RPMI8226 (cell line): ENCODE measurements at places on chromosomes 4 and X.

DNA sequence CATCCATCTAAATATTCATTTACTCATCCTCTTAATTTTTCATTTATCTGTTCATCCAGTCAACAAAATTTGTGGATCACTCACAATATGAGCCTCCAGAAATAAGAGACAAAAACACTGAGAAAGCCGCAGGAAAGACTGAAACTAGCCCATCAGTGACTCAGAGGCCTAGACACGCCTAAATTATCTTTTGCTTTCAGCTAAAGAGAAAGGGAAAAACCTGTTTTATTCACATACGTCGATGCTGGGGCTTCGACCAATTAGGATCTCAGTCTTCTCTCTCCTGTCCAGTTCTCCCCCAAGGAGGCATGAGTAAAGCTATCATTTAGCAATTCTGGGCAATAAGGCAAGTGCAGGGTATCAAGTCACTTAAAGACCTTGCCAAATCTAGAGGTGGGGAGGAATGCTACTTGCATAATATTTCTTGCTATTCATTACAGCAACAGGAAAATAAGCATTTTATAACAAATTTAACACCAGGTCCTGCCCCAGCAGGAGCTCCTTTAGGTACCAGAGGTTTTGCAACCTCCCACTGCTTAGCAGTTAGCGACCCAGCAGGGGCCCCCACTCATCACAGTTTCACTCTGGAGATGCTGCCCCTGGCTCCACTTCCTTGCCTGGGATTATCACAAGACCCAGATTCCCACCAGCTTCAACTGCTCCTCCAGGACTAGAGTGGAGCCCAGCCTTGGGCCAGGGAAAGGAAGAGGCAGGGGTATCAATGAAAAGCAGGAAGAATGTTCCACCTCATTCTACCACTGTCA, 30.1 kb upstream of the TMEM154 start:
- DNase-seq, result no peak

GRCh38 chr4:163534056-163534455, 39.6 kb downstream of the TMA16 start:
- DNase-seq, result no peak

DNA sequence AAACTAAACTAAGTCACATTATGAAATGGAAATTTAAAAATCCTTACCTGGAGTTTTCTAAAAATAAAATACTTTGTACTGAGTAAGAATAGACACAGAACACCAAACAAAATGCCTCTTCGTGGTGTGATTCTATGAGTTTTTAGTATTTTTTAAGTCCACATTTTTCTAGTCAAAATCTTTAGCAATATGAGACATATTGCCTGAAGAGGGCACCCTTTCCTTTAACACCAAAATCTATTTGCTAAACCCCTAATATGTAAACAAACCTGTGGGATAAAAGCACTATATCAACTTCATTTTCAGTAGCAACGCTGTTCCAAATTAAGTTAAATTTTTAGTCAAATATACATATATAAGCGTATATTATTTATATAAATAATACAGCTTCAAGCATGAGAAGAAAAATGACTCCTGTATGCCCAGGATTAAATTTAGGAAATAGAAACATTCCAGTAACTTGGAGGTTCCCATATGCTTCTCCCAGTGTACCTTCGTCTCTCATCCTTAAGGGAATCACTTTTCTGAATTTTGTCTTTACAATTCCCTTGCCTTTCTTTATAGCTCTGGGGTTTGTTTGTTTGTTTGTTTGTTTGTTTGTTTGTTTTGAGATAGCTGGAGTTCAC, 23.0 kb upstream of the PGM2 start:
- DNase-seq, result peak; percentile 39

- DNase-seq, result peak; percentile 27
Measured at GRCh38 chrX:25523574-25524540, 508.1 kb upstream of the ARX start.

GRCh38 chr4:98951710-98952109, 22.8 kb upstream of the EIF4E start:
- DNase-seq, result no peak

DNA sequence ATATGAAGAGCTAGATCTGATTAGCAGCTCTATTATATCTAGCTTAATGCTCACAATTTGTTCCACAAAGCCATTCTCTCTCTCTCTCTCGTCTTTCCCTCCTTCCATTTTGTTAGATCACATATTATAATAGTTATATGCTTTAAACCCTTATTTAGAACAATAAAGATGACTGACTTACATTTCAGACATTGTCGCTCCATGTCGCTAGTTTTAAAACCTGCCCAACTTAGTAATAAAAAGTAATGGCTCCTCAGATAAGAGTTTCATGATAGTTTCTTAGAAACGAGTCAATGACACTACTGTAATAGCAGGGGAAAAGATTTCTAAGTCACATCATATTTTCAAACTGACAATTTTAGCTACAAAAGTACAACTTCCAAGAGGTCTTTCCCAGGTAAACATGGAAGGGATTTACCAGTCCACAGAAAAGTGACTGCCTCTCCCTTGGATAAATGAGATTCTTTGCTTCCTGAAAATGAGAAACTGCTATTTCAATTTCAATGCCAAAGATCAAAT, 38.5 kb upstream of the YTHDC1 start:
- no peak for DNase-seq

GRCh38 chr4:152696764-152697261, 17.0 kb upstream of the TMEM154 start:
- no peak for DNase-seq

- DNase-seq, result no peak
Measured at GRCh38 chrX:15973946-15974345, 119.3 kb upstream of the AP1S2 start.

DNA sequence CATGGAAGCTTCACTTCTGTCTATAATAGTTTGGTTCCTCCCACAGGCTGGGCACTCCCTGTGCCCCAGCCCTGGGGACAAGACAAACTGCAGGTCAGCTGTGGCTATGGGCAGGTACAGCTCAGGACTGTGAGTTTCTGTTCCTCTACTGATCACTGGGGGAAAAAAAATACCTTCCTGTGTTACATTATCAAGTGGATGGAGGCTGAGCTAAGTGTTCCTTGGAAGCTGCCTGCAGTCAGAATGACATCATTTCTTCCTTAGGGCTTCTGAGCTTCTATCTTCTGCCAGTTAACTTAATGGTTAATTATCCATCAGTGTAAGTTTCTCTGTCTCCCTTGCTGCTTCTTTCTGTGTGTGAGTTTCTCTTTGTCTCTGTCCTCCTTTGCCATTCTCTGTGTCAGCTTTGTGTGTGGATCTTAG, 4.6 kb downstream of the RAB33A start:
- peak; percentile 72 for DNase-seq

GRCh38 chrX:30309139-30309571, at the start of gene NR0B1:
TSS of gene NR0B1 (minus strand) at chrX:30309390. CDS start at chrX:30309363, 27 bp downstream.
- no peak for DNase-seq

DNA sequence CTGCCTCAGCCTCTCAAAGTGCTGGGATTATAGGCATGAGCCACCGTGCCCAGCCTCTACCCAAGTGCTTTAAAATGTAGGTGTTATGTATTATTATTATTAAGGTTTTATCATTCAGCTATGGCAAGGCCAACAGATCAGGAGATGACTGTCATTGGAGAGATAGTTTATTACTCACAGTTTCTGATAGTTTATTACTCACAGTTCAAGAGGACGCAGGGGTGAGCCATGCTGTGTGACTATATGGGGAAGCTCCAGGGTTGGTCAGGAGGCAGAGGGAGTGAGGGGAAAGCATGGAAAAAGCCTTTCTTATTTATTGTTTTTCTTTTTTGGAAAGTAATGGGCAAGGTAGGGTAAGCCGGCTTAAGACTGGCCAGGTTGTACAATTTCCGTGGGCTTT, 25.4 kb upstream of the ARSD start:
- no peak for DNase-seq

- no peak for DNase-seq
Measured at GRCh38 chrX:29841750-29842149, 373.6 kb upstream of the MAGEB2 start.

DNA sequence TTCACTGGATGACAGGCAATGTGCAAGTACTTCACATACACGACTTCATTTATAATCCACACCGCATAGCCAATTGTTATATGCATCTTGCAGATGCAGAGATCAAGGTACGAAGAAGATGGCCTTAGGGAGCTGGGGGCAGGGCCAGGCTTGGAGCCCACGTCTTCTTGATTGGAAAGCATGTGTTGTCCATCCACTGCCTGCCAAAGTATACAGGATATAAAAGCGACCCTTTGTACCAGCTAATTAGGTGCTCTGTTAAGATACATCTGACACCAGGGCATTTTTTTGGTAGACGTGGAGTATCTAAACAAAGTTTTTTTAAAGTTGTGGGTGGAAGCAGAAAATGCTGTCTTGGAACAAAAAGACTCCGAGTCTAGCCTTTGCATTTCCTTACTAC, 1.4 kb downstream of the C4orf36 start:
- DNase-seq, result no peak

GRCh38 chr4:86261636-86262035, 98.2 kb downstream of the MAPK10 start:
- no peak for DNase-seq

DNA sequence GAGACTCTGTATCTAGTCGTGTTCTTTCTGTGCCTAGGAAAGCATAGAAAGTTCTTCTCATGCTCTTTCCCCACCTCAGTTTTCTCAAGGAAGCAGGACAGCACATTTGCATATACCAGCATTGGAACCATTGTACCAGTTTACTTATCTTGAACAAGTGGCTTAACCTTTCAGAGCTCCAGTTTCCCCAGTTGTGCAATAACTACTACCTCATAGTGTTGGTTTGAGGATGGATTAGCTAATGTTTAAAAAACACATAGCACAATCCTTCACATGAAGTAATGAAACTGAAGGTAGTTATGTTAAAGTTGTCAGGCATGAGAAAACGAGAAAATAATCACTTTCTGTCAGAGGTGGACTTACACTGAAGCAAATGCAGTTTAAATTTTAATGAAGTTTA, 92.2 kb upstream of the H2AZ1 start:
- no peak for DNase-seq

GRCh38 chrX:54540289-54540688, 10.3 kb downstream of the GNL3L start:
- DNase-seq, result no peak

DNA sequence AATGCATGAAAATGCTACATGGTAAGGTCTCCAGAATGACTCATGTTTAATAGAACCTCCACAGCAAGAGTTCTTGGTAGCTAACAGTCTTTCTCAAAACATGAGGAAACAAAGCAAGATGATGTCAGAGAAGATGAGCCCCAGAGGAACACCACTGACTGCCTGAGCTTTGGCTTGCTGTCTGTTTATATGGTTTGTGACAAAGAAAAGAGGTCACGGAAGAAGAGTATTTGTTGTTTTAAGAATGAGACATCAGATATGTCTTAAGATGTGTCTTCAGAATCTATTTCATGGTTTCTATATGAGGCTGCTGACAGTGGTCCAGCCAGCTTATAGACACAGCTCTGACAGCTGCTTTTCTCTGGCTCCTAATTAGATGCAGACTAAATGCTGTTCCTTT, 18.8 kb upstream of the AREG start:
- no peak for DNase-seq

GRCh38 chr4:139853309-139853708, 187.7 kb downstream of the MGST2 start:
- no peak for DNase-seq

- no peak for DNase-seq
Measured at GRCh38 chr4:26287756-26288155, 33.1 kb upstream of the RBPJ start.
